ENCODE measurements at places on chromosomes 3 and 15.

GRCh38 chr3:33194303-33194702, 24.3 kb downstream of the SUSD5 start:
- DNase-seq = no peak

DNA sequence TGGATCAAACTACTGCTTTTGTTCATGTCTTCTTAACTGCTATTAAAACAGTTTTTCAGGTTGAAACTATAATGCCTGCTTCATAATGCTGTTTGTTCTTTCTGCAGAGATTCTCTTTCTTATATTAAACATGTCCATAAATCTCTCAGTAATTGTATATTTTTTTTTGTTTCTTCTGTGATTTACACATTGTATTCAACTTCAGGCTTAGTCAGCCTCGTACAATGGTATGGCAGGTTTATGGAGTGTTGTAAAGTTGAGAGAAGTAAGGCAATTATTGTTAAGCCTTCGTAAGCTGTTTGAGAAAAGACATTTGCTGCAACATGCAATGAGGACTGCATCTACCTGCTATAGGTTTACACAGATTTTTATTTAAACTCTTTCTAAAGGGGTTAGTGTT, 977.1 kb downstream of the DIPK2A start:
- no peak for DNase-seq

DNA sequence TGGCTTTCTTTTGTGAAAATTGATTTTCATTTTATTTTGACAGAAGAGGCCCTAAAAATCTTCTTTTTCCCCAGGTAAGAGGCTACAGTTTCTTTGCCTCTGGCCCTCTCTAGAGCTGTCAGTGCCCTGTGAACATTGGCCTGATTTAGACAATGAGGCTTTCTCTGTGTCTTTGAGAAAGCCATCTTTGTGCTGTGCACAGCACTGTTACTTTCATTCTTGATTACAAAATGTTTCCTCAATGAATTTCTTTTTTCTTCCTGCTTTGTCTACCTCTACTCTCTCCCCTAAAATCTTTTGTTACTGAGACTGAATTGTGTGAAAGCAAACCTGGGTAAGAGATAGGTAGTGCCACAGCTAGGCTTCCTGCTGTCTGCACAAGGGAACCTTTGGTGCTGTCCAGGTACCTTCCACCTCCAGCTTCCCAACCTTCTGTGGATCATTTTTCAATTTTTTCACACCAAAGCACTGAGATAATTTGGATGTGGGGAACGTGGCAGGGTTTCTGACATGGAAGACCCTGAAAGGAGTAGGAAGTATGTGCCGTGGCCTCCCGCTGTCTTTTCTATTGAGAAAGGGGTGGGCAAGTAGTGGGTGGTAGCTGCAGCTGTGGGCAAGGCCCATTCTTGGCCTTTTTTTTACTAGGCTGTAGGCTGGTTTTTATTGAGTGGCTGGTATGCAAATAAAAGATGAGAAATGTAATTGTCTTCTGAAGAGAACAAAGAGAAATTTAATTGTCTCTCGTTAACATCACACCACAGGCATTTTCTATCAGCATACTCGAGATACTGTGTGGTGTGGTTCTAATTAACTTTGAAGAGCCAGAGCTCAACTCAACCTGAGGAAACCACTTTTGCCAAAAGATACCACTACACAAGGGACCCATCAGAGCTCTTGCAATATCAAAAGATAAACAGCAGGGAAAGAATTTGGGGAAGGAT, 21.0 kb downstream of the RAB8B start:
- DNase-seq = no peak

- DNase-seq = no peak
Measured at GRCh38 chr15:89136818-89137772, 48.8 kb downstream of the ABHD2 start.

DNA sequence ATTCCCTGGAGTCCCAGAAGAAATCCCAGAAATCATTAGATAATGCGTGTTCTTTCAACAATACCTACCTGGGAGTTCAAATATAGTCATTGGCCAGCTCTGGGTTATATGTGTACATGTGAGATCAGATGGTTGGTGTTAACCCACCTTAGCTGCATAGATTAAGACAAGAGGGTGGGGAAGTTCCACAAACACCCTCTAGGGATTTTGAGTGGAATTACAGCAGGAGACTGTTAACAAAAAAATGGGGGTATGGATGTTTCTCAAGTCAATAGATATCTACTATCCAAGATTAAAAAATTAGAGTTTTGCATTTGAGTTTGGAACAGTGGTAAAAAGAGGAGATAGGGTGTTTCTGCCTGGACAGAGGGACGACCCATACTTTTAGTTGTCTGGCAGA, 282.5 kb upstream of the CNTN3 start:
- DNase-seq = peak; percentile 32

GRCh38 chr15:99749386-99749785, 16.1 kb upstream of the LYSMD4 start:
- DNase-seq = no peak

DNA sequence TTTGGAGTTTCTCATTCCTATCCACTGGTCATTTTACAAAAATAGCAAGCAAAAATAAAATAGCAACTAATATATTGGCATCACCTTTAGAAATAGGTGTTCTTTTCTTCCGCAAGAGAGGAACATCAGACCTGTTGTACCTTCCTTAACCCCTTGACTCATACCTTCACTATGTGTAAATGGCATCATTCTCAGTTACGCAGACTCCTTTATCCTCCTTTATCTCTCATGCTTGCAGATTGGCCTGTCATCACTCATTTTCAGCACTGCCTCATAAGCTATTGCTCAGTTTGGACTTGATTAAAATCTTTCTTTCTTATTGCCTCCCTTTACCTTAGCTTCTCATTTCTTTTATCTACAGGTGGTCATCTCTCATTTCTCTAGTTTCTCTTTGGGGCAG, 21.4 kb downstream of the ARHGEF26 start:
- DNase-seq = no peak

- no peak for DNase-seq
Measured at GRCh38 chr3:63061449-63061848, 186.2 kb upstream of the CADPS start.

Measured in Kasumi-1 (cell line).